ENCODE measurements at places on chromosomes 5 and 9.

DNA sequence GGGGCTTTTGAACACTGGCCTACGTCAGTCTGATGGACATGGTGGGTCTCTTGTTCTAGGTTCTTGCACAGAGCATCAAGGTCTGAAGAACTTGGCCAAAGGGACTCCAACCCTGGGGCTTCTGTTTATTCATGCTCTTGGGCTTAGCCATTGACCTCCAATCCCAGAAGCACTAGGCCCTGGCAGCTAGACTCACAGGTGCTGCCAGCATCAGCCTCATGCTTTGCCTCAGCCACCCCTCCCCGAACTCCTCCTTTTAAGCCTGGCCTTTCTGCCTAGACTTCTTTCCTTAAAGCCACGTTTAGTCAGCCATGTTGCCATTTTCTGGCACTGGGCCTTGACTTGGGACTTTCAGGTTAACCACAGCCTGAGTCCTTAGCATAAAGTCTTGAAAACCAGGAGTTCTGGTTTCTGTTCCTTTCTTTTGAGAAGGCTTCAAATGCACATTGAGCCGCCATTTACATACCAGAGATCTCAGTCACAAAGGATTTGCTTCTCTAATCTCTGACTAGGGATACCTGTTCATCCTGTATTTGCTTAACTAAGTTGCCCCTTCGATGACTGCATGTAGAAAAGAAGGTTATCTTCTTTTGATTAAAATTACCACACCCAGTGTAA lies 54.7 kb downstream of the ANGPTL2 start:
- DNase-seq: no peak

GRCh38 chr5:142888469-142889085 lies 118.4 kb downstream of the ARHGAP26 start:
- peak; percentile 50 for DNase-seq

DNA sequence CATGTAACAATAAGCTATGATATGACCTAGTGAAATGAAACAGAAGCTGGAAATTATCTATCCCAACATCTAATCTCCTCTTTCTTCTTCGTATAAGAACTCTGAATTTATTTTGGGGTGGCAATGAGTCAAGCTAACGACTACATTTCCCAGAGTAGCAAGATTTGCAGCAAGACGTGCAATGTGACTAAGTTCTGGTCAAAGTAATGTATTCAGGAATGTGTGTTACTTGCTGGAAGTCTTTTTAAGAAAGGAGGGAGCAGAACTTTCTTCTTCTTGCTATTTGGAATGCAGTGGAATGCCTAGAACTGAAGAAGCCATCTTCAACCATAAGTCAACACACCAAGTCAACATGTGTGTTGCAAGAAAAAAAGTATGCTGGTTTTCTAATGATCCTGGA lies 406.6 kb upstream of the MEF2C start:
- peak; percentile 24 for DNase-seq

- DNase-seq: no peak
Measured at GRCh38 chr5:6543346-6543730, 89.5 kb downstream of the NSUN2 start.

- DNase-seq: no peak
Measured at GRCh38 chr9:108688676-108689075, 167.1 kb downstream of the ACTL7B start.

DNA sequence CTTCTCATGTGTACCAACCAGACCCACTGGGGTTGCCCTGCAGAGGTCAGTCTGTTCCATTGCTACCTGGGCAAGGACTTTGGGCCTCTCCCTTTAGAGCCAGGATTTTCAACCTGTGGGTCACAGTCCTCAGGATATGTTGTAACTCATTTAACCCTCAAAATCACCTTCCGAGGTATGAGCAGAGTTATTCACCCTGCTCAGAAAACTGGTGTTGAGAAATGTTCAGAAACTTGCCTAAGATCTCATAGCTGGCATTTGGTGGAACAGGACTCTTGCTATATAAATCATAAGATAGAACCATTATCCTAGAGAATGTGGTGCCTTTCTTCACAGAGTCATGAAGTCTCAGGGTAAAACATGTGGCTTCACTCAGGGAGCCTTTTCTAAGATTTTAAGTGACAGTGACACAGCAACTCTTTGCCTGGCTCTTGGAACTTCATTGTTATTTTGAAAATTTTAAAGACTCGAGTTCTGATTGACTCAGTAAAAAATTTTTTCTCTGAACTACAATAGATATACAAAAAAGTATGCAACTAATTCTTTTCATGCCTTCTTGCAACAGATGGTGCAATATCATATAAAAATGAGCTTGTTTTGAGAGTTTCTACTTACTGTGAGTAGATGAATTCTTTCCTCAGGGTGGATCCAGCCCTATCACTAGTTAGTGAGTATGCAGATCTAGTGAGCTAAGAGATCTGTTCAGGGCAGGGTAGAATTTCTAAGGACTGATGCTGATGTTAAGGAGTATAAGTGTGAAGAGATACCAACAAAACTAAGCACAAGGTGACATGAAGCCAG lies 29.5 kb downstream of the CAST start:
- DNase-seq: peak; percentile 75

GRCh38 chr9:13027879-13028278 lies 251.6 kb downstream of the MPDZ start:
- no peak for DNase-seq

DNA sequence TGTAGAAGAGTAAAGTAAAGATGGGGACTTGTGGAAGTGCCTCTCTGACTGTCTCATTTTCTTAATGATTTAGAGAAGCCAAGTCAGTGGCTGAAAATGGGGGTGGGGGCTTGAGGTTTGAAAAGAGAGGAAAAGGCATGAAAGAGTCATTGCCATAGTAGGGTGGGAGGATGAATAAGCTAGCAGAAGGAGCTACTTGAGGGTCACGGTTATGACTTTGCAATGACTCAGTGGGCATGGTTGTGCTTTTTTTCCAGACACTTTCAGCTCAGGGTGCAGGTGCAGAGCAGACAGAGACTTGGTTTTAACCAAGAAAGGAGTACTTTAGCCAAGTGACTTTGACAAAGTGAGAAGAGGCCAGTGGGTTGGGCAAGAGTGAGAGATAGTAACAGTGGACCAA lies 117.8 kb downstream of the PTTG1 start:
- no peak for DNase-seq

- DNase-seq: no peak
Measured at GRCh38 chr9:125190361-125190801, 778 bp upstream of the PPP6C start.

DNA sequence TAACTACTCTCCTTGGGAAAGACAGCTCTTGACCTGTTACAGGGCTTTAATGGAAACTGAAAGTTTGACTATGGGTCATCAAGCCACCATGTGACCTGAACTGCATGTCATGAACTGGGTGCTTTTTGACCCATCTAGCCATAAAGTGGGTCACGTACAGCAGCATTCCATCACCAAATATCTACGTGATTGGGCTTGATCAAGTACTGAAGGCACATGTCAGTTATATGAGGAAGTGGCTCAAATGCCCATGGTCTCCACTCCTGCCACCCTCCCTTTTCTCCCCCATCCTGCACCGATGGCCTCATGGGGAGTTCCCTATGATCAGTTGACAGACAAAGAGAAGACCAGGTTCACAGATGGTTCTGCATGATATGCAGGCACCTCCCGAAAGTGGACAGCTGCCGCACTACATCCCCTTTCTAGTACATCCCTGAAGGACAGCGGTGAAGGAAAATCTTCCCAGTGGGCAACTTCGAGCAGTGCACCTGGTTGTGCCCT lies 7.3 kb upstream of the FCN1 start:
- no peak for DNase-seq

- peak; percentile 91 for DNase-seq
Measured at GRCh38 chr5:173341961-173342430, 13.8 kb upstream of the STC2 start.

- no peak for DNase-seq
Measured at GRCh38 chr5:131367219-131367860, 103.5 kb downstream of the CDC42SE2 start.

DNA sequence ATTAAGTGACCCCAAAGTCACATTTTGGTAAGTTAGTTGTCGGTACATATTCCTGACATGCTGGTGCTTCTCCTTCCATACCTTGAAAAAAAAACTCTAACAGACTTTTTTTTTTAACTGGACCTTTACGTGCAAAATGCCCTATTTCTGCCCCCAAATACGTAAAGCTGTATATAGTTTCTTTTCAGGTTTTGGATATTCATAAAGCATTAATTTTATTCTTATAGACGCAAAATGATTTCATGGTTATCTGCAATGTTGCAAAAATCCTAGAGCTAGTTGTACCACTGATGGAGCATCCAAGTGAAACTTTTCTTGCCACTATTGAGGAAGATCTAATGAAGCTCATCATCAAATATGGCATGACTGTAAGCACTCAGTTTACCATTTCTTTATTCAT lies 167.6 kb downstream of the NIPBL start:
- DNase-seq: no peak

DNA sequence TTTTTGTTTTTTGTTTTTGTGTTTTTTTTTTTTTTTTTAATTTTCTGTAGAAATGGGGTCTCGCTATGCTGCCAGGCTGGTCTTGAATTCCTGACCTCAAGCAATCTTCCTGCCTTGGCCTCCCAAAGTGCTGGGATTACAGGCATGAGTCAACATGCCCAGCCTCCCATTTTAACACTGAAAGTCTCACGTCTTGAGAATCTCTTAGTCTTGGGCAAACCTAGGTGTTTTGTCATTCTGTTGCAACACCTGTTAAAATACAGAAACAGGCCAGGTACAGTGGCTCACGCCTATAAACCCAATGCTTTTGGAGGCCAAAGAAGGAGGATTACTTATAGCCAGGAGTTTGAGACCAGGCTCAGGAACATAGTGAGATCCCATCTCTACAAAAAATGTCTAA lies 599.0 kb downstream of the TLR4 start:
- DNase-seq: no peak

GRCh38 chr5:14597080-14597479 lies 15.5 kb downstream of the OTULINL start:
- DNase-seq: no peak

- no peak for DNase-seq
Measured at GRCh38 chr9:131417264-131418142, 23.6 kb downstream of the PRRC2B start.

GRCh38 chr5:98349251-98349989 lies 424.0 kb upstream of the RGMB start:
- peak; percentile 61 for DNase-seq

DNA sequence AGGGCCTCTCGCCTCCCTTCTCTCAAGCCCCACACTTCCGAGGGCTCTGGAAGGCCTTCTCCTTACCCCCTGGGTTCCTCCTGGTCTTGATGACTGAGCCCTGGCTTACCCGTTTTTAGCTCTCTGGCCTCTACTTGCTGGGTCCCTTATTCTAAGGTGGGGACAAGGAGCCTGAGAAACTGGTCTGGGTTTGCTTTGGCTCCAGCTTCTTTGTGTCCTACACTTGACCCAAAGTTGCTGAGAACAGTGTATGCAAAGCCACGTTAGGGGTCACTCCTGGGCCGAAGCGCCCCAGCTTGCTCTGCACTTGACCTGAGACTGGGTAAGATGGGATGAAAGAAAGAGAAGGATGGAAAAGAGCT lies 788 bp downstream of the ZNF346 start:
- no peak for DNase-seq

DNA sequence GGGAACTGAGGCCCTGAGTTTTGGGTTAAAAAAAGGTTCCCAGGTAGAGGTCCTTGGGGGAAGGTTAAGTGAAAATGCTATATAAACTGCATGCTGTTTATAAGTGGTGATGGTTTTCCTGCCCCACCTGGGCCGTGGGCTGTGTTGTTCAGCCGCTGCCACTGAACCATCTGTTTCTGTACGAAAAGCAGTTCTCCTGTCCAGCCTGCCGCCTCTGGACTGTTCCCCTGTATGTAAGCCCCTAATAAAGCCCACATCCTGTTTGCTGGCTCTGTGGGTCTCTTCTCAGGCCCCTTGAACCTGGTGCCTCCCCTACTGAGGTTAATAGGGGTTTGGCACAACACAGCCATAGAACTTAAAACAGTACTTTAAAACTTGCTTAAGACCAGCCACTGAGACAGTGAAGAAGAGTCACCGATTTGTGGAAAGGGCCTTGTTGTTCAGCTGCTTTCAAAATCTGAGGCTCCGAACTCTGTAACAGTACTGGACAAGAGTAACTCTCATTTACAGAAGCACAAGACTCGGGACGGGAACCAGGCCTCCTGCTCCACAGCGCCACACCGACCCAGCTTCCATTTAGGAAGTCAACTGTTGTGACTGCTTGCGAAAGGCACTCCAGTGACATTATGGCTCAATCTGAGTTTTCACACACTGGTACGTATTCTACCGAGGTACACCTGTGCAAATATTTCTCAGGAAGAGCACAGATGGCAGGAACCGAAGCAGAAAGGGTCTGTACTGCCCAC lies 192.5 kb downstream of the CDK5RAP2 start:
- DNase-seq: no peak

DNA sequence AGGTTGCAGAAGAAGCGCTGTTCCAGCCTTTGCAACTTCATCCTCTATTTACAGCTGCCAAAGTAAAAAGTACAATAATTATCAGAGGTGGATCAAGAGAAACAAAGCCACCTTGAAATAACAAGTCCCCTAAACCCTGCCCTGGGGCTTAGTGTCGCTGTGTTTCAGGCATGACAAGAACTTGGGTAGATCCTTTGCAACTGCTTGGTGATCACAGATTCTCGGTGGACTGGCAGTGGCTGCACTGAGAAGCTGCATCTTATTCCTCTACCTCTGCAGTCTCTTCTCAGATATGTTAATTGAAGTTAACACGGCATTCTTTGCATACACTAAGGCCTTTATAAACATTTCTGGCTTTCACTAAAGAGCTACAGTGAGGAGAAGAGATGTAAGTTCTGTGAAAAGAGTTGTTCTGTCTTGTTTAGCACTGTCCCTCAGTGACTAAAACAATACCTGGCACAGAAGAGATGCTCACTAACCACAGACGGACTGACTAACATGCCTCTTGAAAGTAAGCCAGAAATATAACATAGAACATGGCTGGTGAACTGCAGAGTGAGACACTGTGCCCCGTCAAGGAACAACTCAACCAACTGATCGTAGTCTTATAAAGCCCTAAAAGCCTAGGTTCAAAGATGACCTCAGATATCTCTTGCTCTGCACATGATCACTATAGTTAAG lies 144.2 kb downstream of the MLLT3 start:
- DNase-seq: no peak

DNA sequence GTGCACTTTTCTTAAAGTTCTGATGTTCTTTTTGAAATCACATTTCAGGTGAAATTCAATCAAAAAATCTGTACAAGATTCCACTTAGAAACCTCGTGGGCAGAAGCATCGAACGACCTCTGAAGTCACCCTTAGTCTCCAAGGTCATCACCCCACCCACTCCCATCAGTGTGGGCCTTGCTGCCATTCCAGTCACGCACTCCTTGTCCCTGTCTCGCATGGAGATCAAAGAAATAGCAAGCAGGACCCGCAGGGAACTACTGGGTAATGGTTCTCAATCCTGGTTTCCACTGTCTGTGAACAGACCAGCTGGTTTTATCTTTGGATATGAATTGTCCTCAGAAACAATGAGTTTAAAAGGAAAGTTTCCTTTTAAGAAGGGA lies 8.1 kb upstream of the SLC2A8 start:
- DNase-seq: no peak

Data from fibroblast of gingiva (primary cell).